ENCODE measurements at places on chromosomes 2 and 18. TPM values are rescaled to one million over a fixed set of nuclear protein-coding genes. Genes with fewer than 3 reads are reported as not detected.
A peak's percentile ranks its signal among the peaks of the same experiment; 100 is the strongest.

- DNase-seq, result no peak
Measured at GRCh38 chr18:42080340-42080739, 125.3 kb downstream of the PIK3C3 start.

Gene IMMT
- 130 TPM for total RNA-seq

GRCh38 chr2:240648650-240649275 is 23.5 kb downstream of the GPR35 start:
- no peak for DNase-seq

- DNase-seq, result peak; percentile 13
Measured at GRCh38 chr2:219279916-219280516, 850 bp downstream of the DNAJB2 start.

Gene TEX44
- total RNA-seq, result not detected

- no peak for DNase-seq
Measured at GRCh38 chr18:2897448-2898185, 50.8 kb downstream of the EMILIN2 start.
